ENCODE measurements at places on chromosomes 4 and X.
A peak's percentile ranks its signal among the peaks of the same experiment; 100 is the strongest.

GRCh38 chr4:29560452-29560851 lies 1159.7 kb upstream of the PCDH7 start:
- H3K27ac ChIP-seq, result no peak overlapping the region
- no peak overlapping the region for H3K4me3 ChIP-seq
- DNase-seq, result no peak
- H3K36me3 ChIP-seq, result no peaks in the 10 kb centered on the region

DNA sequence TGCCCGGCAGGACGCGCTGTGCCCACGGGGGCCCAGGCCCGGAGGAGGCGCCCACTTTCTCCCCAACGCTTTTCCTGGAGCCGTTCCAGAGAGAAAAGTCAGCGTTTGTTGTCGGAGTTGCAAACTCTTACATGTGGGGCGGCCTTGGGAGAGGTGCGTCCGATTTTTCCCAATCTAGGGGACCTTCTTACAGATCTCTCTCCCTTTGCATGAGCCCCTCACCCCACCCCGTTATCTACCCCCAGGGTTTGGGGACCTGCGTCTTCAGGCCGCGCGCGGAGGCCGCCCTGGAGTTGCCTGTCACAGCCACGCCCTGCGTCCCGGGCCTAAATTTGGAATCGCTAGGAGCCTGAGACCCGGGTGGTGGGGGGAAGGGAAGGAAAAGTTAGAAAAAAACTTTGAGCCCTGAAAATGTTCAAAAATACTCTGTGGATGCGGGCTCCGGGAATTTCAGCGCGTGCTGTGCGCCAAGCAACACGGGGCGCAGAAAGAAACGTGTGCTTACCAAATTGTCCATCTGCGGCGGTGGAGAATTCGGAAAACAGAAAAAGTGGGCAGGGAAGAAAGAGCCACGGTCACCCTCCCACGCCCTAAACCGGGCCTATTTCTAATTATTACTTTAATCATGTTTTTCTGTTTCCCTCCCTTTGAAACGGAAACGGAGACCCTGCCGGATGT lies 587 bp downstream of the CD99 start:
- peak overlapping the region; percentile 95 for H3K4me3 ChIP-seq
- peak; percentile 61 for DNase-seq
- H3K4me1 ChIP-seq, result peaks cover 12% of the 10 kb centered on the region
- no peaks in the 10 kb centered on the region for H3K27me3 ChIP-seq
- no peaks in the 10 kb centered on the region for H3K36me3 ChIP-seq

DNA sequence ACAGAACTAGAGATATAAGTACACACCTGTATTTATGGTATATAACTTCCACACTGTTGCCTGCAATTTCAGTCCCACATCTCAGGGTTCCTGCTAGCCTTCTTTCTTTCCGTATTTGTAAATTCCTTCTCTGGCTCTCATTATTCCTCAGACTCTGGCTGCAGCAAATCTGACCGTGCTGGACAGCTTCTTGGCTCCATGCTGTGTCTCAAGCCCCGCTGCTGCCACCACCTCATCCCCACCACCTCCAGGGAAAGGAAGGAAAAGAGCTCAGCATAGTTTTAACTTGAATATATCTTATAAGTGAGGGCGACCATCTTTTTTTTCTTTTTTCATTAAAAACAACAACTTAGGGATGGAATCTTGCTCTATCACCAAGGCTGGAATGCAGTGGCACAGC lies 155.6 kb upstream of the CXCL13 start:
- no peaks in the 10 kb centered on the region for H3K27me3 ChIP-seq
- no peak overlapping the region for H3K4me3 ChIP-seq
- no peak overlapping the region for H3K27ac ChIP-seq

GRCh38 chr4:126544276-126544675 lies 1088.5 kb upstream of the INTU start:
- no peaks in the 10 kb centered on the region for H3K36me3 ChIP-seq
- no peaks in the 10 kb centered on the region for H3K4me1 ChIP-seq
- H3K4me3 ChIP-seq, result no peak overlapping the region
- H3K27me3 ChIP-seq, result no peaks in the 10 kb centered on the region

- no peaks in the 10 kb centered on the region for H3K36me3 ChIP-seq
- H3K27me3 ChIP-seq, result no peaks in the 10 kb centered on the region
- peak overlapping the region; percentile 11 for H3K27ac ChIP-seq
- no peak overlapping the region for H3K4me3 ChIP-seq
- peak; percentile 78 for DNase-seq
Measured at GRCh38 chr4:168558599-168558998, 61.7 kb downstream of the PALLD start.

- H3K27me3 ChIP-seq, result peaks cover 5% of the 10 kb centered on the region
- H3K27ac ChIP-seq, result no peak overlapping the region
Measured at GRCh38 chr4:98786866-98787265, 128.5 kb upstream of the TSPAN5 start.

GRCh38 chr4:155582971-155583437 lies 83.6 kb upstream of the GUCY1A1 start:
- H3K4me1 ChIP-seq, result no peaks in the 10 kb centered on the region
- H3K36me3 ChIP-seq, result no peaks in the 10 kb centered on the region

- H3K27ac ChIP-seq, result peak overlapping the region; percentile 30
- peak; percentile 68 for DNase-seq
- H3K27me3 ChIP-seq, result no peaks in the 10 kb centered on the region
- H3K4me3 ChIP-seq, result no peak overlapping the region
- peaks cover 8% of the 10 kb centered on the region for H3K4me1 ChIP-seq
Measured at GRCh38 chr4:183118585-183118984, 19.5 kb downstream of the WWC2 start.

GRCh38 chrX:51336584-51336983 lies 4.0 kb downstream of the NUDT10 start:
- no peak overlapping the region for H3K4me3 ChIP-seq
- no peaks in the 10 kb centered on the region for H3K27me3 ChIP-seq
- DNase-seq, result peak; percentile 37
- no peaks in the 10 kb centered on the region for H3K4me1 ChIP-seq
- no peak overlapping the region for H3K27ac ChIP-seq
- H3K36me3 ChIP-seq, result no peaks in the 10 kb centered on the region

- H3K36me3 ChIP-seq, result no peaks in the 10 kb centered on the region
- no peak overlapping the region for H3K4me3 ChIP-seq
- DNase-seq, result peak; percentile 25
- peaks cover 3% of the 10 kb centered on the region for H3K4me1 ChIP-seq
Measured at GRCh38 chr4:25919676-25920075, 5.7 kb downstream of the SMIM20 start.

- no peaks in the 10 kb centered on the region for H3K36me3 ChIP-seq
- H3K4me1 ChIP-seq, result no peaks in the 10 kb centered on the region
- DNase-seq, result no peak
- H3K27ac ChIP-seq, result no peak overlapping the region
Measured at GRCh38 chr4:35604252-35604651, 640.1 kb downstream of the ARAP2 start.

DNA sequence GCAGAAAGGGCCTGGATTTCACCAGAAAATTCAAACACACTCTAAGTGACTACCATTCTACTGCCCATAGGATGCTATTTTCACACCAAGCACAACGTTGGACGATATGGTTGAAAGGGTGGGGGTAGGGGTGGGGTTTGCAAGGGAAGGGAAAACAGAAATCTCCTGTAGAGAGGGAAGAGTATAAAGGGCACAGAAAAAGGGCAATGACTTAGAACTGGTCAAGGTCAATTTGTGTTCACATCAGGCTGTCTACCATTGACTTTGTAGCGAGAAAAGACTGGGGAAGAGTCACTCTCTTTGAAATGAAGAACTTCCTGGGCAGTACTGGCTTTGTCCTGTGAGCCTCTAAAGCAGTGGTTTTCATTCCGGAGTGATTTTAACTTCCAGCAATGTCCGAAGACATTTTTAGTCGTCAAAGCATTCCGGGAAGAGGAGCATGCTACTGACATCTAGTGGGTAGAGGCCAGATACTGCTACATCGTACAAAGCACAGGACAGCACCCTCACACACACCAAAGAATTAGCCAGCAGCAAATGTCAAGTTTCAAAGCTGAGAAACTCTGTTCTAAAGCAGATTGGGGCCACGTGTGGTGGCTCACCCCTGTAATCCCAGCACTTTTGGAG lies 48.4 kb upstream of the SLC7A3 start:
- H3K4me1 ChIP-seq, result no peaks in the 10 kb centered on the region
- H3K27me3 ChIP-seq, result no peaks in the 10 kb centered on the region
- H3K27ac ChIP-seq, result no peak overlapping the region
- H3K4me3 ChIP-seq, result no peak overlapping the region

GRCh38 chr4:153448003-153448731 lies 18.0 kb upstream of the TMEM131L start:
- peak; percentile 37 for DNase-seq
- peak overlapping the region; percentile 12 for H3K4me3 ChIP-seq
- H3K36me3 ChIP-seq, result no peaks in the 10 kb centered on the region
- H3K27ac ChIP-seq, result no peak overlapping the region

DNA sequence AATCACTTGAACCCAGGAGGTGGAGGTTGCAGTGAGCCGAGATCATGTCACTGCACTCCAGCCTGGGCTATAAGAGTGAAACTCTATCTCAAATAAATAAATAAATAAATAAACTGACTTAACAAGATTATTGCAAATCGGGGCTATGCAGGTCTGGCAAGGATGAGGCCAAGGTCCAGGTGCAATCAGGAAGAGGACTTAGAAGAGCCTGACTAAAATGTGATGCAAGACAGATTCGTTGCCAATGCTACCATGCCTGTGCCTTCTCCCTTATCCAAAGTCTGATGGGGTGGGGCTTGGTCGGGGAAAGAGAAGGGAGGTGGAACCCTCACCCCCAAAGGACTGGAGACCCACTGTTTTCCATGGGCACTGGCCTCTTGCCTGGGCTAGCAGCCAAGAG lies 14.7 kb downstream of the ZCCHC13 start:
- H3K27ac ChIP-seq, result no peak overlapping the region
- H3K4me3 ChIP-seq, result no peak overlapping the region
- H3K27me3 ChIP-seq, result no peaks in the 10 kb centered on the region
- H3K4me1 ChIP-seq, result no peaks in the 10 kb centered on the region

DNA sequence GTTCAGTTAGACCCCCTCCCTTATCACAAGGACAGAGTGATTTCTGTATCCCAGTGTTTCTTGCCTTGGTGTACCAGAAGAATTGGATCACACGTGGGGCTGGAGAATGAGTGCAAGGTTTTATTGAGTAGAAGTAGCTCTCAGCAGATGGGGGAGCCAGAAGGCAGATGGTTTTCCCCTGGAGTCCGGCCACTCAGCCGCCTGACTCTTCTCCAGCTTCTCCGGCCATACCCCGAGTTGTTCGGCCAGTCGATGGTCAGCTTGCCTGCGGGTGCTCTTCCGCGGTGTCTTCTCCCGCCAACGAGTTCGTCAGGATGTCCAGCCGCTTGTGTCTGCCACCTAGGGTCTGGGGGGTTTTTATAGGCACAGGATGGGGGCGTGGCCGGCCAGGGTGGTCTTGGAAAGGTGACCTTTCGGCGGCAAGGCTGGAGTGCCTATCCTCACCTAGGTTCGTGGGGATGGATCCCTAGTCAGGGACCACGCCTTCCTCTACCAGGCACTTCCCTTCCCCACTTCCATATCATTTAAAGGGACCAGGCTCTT lies 14.5 kb downstream of the GAB1 start:
- H3K36me3 ChIP-seq, result no peaks in the 10 kb centered on the region
- no peak for DNase-seq
- no peak overlapping the region for H3K27ac ChIP-seq
- H3K4me3 ChIP-seq, result no peak overlapping the region
- H3K4me1 ChIP-seq, result peaks cover 10% of the 10 kb centered on the region

GRCh38 chrX:55907968-55908607 lies 190.5 kb downstream of the RRAGB start:
- DNase-seq, result peak; percentile 33
- H3K27ac ChIP-seq, result no peak overlapping the region
- H3K27me3 ChIP-seq, result no peaks in the 10 kb centered on the region
- H3K36me3 ChIP-seq, result no peaks in the 10 kb centered on the region
- H3K4me3 ChIP-seq, result peak overlapping the region; percentile 75
- H3K4me1 ChIP-seq, result no peaks in the 10 kb centered on the region

GRCh38 chrX:17040711-17041110 lies 94.3 kb downstream of the REPS2 start:
- DNase-seq, result no peak
- no peak overlapping the region for H3K27ac ChIP-seq
- H3K36me3 ChIP-seq, result no peaks in the 10 kb centered on the region
- no peak overlapping the region for H3K4me3 ChIP-seq

- H3K27me3 ChIP-seq, result no peaks in the 10 kb centered on the region
- H3K4me3 ChIP-seq, result no peak overlapping the region
- peak; percentile 87 for DNase-seq
- no peak overlapping the region for H3K27ac ChIP-seq
- no peaks in the 10 kb centered on the region for H3K36me3 ChIP-seq
Measured at GRCh38 chrX:12610079-12610478, 181.1 kb upstream of the PRPS2 start.

GRCh38 chrX:150198776-150199175 lies 164.3 kb upstream of the MAMLD1 start:
- no peak overlapping the region for H3K27ac ChIP-seq
- peaks cover 7% of the 10 kb centered on the region for H3K4me1 ChIP-seq
- H3K27me3 ChIP-seq, result no peaks in the 10 kb centered on the region
- DNase-seq, result peak; percentile 29
- no peak overlapping the region for H3K4me3 ChIP-seq

DNA sequence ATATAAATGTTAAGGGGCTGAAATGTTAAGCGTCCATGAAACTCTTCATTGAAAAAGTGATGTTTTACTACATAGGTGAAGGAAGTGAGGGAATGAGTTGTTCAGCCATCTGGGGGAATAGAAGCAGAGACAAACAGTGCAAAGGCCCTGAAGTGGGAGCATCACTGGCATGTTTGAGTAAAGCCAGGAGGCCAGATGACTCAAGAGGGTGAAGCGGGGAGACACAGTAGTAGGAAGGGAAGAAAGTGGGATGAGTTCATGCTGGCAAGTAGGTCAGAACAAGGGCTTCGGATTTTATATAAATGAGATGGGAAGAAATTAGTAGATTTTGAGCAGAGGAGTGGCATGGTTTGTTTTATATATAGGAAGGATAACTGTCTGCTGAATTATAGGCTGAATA lies 112.5 kb upstream of the MAP9 start:
- H3K4me3 ChIP-seq, result no peak overlapping the region
- H3K36me3 ChIP-seq, result no peaks in the 10 kb centered on the region

DNA sequence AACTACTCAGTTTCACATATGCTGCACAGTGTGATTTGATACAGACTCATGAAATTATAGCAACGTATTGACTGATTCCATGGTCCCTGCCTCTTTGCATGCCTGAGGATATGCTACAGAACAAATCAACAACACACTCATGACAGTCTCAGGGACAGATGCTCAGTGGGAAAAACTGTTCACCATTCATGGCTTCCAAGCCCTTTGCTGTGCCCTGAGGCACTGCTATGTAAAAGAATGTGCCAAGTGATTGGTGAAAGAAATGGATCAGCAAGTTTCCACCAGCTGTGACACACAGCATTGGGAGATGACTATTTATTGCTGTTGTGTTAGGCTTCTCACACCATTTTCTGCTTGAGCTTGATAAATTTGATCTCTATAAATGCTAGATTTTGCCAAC lies 825.6 kb upstream of the INTU start:
- H3K27me3 ChIP-seq, result no peaks in the 10 kb centered on the region
- DNase-seq, result no peak
- no peak overlapping the region for H3K4me3 ChIP-seq
- no peaks in the 10 kb centered on the region for H3K4me1 ChIP-seq
- H3K36me3 ChIP-seq, result no peaks in the 10 kb centered on the region

- DNase-seq, result peak; percentile 12
- no peaks in the 10 kb centered on the region for H3K36me3 ChIP-seq
- H3K4me3 ChIP-seq, result no peak overlapping the region
- H3K27ac ChIP-seq, result no peak overlapping the region
Measured at GRCh38 chr4:10917566-10917965, 233.0 kb upstream of the CLNK start.
